ENCODE measurements at places on chromosomes 16 and 17.

DNA sequence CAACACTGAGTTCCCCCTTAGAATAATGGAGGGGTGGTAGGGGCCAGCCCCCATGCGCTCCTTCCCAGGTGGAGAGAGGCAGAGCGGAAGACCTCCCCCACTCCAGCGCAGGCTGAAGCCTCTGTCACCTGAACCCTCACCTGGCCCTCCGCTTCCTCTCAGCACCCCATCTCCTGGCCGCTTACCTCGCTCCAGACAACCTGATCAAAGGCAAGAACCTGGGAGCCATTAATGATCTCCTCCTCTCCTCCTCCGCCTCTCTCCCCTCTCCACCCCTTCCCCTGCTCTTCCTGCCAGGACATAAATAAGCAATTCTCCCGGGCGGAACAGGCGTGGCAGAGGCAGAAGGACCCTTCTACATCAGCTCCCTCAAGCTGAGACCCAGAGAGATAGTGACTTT lies 110.2 kb upstream of the LHX1 start:
- no peak for DNase-seq

- no peak for DNase-seq
These were observed 2.4 kb upstream of the CCL3L1 start for GRCh38 chr17:36198831-36199465.

DNA sequence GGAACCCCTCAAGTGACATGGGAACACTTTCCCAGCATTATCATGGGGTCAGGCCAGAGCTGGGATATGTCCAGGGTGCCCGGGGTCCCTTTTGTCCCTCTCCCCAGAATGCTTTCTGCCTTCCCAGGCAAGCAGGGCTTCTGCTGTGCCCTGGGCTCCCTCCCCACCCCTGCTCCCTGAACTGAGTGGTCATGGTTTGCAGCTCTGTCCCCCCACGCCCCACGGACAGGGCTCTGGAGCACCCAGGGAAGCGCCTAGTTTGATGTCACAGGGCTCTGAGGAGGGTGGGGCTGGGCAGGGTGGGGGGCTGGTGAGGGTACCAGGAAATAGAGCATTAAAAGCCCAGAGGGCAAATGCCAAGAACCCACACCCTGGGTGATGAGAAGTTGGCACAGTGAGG lies 92.3 kb downstream of the CCDC182 start:
- no peak for DNase-seq

DNA sequence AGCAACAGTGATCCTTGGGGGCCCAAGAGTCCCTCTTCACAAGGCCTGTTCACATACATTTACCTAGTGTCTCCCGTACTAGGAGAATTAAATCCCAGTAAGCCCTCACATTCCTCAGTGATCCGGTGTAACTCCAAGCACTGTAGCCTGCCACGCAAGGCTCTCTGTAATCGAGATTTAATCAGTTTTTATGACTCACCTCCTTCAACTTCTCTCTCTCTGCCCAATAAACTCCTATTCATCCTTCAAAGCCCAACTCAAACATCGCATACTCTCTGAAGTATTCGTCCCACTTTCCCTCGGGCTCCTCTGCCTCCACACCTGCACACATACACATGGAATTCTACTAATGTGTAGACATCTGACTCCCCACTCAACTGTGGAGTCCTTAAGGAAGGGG lies 141.8 kb downstream of the CMIP start:
- no peak for DNase-seq

DNA sequence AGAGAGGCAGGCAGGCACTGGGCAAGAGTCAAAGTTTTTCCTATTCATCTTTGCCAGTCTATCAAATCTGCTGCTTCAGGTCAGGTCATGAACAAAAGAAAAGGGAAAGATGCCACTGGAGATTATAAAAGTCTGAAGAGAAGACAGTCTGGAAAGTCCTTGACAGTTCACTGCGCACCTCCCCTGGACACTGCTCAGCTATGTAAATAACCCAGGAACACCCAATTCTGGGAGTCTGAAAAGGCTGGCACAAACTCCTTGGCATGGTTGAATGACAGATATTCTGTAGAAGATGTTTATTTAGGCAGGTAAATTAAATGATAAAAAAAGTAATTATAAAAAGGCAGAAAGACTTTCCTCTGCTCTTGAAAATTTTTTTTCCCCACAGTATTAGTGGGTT lies 5.2 kb upstream of the CORO6 start:
- DNase-seq, result no peak

DNA sequence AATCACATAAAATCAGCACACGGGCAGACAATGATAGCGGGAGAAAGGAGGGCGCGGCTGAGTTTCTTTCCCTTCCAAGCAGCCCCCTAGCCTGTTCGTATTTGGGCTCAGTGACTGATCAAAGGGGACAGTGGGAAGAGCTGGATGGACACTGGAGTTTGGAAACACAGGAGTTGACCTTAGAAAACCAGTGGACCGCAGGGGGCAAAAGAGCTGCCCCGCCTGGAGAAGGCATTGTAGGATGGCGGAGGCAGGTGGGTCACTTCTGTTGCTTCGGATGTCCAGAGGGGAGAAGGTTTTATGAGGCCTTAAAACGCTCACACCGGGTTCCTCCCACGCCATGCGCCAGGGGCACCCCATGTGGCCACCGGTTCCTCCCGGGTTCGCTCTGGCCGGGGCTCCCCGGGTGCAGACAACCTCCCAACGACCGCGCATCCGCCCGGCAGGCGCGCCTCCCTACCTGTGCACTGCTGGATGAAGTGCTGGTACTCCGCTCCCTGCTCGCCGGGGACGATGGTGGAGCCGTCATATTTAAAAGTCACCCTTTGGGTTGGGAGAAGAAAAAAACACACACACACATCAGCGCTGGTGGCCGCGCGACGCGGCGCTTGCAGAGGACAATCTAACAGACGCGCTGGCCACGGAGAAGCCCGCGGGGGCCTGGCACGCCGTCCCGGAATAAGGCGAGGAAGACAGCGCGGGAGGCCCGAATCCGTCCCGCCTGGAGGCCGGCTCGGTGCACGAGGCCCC lies 662 bp downstream of the COTL1 start:
- DNase-seq, result no peak

DNA sequence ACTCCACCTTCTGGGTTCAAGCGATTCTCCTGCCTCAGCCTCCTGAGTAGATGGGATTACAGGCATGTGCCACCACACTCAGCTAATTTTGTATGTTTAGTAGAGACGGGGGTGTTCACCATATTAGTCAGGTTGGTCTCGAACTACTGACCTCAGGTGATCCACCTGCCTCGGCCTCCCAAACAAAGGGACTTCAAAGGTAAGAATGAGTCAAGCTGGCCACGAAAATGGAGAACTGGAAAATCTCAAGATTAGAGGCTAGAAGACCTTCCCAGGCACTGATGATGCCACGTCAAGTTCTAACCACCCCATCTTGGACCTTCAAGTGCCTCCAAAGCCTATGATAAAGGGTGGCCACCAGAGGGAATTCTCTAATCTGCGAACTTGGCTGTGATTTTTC lies 1.3 kb upstream of the CCL15 start:
- DNase-seq, result no peak

DNA sequence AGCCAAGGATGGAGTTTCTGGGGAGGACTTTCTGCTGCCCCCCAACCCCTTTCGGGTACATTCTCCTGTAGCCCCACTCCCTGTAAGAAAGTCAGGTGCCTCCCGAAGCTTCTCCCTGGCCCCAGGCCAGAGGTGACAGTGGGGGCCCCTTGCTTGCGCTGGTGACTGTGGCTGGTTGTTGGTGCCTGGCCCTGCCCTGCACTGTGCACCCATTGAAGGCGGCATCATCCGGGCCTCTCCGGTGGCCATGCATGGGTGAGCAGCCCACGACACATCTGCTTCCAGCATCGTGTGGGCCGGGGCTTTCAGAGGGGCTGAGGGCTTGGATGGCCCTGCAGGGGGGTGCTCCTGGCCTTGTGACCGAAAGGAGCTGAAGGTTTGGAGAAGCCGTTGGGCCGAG lies 297.0 kb downstream of the SEC14L1 start:
- no peak for DNase-seq
